ENCODE measurements at places on chromosomes 1 and 21.

DNA sequence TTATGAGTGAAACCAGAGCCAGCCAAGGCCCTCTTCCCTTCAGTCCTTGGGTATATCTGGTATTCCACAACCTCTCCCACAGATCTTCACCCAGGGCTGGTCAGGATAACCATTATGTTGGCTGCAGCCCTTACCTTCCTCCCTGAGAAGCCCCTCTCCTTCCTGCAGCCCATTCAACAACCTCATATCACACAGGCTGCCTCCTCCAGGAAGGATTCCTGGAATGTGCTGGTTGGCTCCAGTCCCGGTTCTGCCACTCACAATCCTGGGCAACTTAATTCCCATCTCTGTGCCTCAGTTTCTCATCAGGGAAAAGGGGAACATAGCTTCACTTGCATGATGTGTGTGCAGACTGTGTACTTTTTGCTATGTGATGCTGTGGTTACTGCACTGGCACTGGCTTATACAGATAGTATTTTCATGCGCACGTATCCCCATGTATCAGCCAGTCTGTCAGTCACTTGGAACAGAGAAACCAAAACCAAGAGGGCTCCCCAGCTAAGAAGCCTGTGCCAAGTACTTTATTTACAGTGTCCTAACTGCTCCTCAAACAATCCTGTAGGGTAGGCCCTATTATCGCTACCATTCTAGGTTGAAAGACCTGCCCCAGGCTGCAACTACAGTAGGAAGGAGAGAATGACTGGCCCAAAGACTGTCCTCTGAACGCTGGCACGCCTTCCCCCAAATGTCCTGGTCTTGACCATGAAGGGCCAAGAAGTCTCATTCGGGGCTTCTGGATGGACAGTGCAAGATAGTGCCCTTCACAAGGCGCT lies 39.9 kb upstream of the PPP1R15B start:
- DNase-seq, result no peak

DNA sequence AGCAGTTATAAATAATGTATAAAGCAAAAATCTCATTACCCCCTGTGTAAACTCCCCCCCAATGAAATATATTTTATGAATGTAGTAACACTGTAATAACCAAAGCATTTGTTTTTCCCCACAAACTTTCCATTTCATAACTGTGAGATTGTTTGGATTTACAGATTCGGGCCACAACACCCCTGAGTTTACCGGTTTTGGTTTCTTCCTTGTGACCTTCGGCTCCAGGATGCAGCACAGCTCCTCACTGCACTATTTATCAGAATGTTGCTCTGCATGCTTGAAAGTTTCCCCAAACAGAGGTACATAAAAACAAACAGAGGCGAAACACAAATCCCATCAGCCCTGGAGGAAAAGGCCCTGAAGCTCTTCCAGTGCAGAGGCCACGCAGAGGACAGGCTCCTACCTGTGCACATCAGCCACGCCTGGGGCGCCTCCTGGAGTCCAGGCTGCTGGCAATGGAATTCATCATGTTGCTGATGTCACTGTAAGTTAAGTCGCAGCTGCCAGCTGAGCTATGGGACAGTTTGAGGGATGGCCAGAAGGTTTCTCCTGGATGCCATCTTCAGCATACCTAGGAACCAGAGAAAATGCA lies 122.0 kb downstream of the LMO4 start:
- no peak for DNase-seq

GRCh38 chr21:16842696-16843035 lies 670.2 kb upstream of the CXADR start:
- DNase-seq, result no peak

- DNase-seq, result no peak
Measured at GRCh38 chr1:219085988-219086387, 87.7 kb upstream of the LYPLAL1 start.

DNA sequence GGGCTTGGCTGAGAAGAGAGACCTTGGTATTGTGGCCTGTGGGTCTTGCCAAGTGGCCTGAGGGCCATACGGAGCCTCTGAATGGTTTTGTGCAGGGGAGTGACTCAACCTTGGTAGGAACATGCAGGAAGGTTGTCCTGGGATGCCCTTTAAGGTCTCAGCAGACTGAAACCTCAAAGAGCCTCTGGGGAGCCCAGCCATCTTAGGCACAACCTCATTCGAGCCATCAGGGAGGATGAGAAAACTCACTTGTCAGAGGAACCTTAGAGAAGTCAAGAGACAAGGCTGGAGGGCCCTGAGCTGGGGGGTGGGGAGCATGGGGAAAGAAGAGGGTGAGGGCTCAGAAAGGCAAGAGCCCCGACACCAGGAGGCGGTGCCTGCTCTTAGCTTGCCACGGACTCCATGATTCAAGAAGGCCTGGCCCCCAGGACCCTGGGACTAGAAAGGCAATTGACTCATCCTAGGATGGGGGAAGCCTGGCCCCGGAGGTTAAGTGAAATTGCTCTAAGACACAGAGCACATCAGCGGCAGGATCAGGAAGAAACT lies 13.0 kb downstream of the IFI6 start:
- DNase-seq, result no peak

DNA sequence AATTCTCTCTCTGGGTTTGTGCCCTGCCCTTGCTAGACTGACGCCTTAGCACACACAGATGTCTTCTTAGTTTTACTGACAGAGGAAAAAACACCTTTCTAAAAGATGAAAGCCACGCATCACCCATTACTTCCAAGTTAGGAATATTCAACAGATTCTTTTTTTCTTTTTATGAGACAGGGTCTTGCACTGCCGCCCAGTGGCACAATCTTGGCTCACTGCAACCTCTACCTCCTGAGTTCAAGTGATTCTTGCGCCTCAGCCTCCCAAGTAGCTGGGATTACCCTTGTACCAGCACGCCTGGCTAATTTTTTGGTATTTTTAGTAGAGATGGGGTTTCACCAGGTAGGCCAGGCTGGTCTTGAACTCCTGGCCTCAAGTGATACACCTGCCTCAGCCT lies 169.2 kb downstream of the APP start:
- no peak for DNase-seq

GRCh38 chr1:226739696-226740065 lies 599 bp upstream of the ITPKB start:
- DNase-seq, result no peak

GRCh38 chr1:222886878-222887351 lies 72.1 kb downstream of the DISP1 start:
- DNase-seq, result no peak

DNA sequence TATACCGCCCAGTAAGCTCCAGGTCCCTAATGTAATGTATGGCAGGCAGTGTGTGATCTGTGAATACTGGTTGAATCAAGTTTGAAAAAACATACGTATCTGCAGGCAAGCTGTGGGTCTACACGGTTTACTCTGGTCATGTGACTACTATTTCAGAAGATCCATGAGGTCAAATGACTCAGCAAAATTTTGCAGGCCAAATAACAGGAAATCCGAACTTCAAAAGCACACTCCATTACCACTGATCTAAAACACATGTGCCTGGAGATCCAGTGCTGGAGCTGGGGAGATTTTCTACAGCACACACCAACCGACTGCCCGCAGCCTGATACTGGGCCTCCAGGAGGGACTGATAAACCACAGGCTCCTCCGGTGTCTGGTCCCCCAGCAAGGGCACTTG lies 64.5 kb upstream of the SLC44A3 start:
- DNase-seq, result no peak

DNA sequence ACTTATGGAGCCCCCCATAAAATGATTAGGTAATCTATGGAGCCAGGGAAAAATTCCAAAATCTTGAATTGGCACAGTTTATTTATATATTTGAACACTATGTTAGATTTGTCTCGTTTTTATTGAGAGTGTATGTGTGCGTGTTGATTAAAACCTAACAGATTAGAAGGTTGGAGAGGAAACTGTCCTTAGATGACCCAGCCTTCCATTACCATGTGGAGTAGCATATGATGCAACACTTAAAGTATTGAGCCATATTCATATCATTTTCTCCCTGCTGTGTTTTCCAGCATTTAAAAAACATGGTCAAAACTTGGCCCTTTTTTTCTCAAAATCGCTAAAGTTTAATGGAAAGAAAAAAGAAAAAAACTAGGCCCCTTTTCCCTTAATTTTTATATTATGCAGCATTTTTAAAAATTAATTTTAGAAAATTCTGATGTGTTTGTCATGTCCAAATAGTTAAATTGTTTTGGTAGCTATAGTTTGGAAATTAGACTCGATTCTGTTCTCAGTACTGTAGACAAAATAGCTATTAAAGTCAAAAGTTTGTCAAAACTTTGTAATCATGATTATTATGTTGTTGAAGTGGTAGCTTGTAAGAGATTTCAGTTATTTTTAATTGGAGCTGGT lies 2.3 kb downstream of the LRRC8D start:
- no peak for DNase-seq

DNA sequence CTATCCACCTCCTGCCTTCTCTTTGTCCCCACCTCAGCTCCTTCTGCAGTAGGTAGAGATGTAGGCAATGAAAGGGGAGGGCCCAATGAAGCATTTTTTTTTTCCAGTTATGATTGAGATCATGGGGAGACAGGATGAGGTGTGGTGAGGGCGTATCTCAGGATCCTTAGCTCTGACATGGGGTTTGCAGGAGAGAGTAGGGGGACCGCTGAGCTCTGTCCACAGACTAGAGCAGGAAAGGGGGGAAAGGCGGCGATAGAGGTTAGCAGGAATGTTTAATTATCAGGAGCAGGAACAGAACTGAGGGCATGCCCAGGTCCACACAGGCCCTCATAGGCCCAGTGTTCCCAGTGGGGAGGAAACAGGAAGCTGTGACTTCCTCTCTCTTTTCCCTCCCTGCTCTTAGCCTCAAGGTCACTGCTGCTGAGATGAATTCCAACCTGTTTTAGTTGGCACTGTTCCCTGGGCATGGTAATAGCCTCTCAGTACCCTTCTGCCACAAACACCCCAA lies 901 bp upstream of the RXFP4 start:
- DNase-seq, result no peak

DNA sequence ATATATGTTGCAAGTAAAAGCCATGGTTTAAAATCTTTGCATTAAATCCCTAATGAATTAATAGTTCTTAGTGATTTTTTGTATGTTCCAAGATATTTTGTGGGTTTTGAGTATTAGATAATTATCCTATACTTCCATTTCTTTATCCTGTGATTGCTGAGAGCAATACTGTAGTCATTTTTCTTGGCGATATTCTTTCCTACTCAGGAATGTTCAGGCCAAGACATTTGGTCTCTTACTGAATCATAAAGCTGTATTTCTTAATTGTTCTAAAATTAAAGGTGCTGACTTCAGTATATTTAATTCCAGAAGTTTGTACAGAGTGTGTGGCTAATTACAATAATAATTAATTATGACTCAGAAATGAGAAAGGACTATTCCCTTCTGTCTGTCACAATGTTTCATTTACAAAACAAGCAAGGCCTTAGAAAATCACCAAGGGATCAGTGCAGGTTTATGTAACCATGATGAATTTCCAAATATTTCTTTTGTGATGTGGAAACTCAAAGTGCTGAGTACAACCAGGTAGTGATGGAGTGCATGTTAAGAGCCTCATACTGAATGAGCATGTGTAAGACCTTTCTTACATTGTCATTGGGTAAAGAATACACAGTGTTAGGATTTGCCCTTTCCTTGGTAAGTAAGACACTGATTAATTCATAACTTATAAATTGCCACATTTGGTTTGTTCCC lies 161.2 kb downstream of the HMCN1 start:
- no peak for DNase-seq

GRCh38 chr1:68812333-68812732 lies 315.5 kb upstream of the DEPDC1 start:
- no peak for DNase-seq

DNA sequence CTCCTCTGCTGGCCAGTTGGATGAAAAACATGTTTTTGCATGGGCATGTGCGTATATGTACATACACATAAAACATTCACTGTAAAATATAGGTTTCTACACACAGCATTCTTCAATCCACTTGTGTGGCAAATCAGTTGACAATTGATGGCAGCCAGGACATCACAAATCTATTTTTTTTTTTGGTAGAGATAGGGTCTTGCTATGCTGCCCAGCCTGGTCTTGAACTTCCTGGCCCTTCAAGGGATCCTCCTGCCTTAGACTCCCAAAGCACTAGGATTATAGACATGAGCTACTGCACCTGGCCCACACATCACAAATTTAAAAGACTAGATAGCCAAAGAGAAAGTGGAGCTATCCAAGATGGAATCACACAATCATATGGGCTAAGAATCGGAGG lies 39.6 kb downstream of the ARHGEF11 start:
- DNase-seq, result no peak

DNA sequence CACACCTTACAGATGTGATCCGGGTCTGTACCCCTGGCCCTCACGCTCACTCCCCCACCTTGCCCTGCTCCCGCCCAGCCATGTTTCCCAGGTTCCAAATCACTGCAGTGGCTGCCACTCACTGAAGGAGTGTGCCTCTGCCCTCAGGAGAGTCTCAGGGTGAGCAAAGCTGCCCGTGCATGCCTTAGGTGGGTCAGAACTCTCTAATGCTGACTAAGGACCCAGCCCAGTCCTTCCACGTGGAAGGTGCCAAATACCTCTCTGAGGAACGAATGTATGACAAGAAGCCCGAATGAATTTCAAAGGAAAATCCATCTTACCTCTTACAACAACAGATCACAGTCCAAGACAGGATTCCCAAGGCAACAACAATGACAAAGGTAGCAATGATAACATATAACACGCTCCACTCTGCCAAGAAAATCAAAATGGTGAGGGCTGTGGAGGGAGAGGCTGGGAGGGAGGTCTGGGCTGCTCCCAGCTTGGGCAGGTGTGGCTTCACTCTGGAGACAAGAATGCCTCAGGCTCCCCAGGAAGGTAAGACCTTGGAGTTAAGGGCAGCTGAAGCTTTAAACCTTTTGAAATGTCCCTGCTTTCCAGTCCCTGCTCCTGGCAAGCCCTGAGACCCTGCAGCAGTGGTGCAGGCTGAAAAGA lies 115.2 kb downstream of the KIAA0319L start:
- no peak for DNase-seq

DNA sequence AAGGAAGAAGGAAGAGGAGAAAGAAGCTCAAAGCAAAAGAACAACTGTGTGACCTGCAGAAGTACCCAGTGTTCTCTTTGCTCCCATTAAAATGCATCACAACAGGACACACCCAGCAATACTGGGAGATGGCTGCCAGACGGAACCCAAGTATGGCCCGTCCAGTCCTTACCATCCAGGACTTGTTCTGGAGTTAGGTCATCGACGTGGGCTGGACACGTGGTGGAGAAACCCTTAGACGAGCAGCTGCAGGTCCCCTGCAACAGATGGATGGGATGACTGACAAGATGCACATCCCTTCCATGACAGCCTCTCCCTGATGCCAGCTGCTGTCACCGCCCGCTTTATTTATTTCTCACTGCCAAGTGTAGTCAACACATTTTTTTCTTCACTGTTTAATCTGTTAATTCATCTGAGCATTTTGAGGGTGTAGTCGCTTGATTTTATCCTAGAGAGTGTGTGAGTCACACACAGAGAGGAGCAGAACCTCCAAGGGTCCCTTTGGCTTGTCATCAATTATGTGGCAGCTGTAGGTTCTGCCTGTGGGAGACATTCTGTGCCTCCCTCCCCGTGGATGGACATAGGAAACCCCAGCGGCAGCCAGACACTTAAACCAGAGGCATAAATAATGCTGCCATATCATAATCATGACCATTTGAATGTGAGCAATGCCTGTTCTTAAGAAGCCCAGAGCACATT lies 80.9 kb downstream of the ABCA4 start:
- DNase-seq, result no peak

GRCh38 chr1:19374926-19375325 lies 62.8 kb downstream of the SLC66A1 start:
- DNase-seq, result no peak

Measured in activated CD4-positive, CD25-positive, alpha-beta regulatory T cell (primary cell).